ENCODE measurements at places on chromosomes 4 and X. TPM values are rescaled to one million over a fixed set of nuclear protein-coding genes. Genes with fewer than 3 reads are reported as not detected.

DNA sequence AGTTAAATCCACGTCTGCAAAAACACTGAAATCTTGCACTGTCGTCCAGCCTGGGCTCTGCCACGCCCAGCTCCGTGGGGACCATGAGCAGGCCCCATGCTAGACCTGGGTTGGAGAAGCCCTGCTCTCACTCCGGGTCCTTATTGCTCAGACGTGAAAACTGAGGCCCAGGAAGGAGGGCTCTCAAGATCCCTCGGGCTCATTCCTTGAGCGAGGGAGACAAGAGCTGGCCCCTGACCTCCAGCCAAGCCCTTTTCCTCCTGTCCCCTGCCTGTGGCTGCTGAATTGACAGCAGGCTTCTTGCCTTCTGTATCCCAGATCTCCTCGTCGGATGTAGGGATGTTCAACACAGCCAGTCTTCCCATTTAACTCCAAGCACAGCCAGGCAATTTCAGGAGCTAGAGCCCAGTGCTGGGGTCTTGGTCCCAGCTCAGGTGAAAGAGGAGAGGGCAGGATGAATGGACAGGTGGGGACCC is 109.5 kb downstream of the CPZ start:
- DNase-seq = no peak

DNA sequence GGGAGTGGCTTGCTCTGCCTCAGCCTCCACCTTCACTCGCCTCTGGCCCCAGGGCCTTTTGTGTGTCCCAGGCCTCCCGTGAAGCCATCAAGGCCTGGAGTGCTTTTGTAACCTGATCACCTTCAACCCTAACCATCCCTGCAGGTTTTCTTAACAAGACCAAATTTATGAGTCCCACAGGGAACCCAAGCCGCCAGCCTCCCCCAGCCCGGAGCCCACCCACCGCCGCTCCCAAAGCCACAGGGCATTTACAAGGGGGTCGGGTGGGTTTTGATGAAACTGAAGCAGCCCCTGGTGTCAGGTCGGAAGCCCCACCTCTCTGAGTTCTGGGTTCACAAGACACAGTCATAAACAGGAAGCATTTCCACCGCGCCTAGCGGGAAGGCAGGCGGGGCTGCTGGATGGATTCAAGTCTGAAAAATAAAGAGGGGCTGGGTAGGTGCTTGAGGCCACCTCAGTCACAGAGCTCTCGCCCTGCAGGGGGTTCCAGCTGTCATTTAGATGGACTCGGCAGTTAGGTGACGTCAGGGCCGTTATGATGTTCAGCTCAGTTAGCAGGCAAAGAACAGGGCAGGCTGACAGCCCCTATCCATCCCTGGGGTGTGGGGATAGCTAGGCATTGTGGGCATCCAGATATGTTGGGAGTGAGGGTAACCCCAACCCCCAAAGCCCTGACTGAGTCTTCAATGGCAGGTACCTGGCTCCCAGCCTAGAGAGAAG is 128.5 kb downstream of the BCOR start:
- DNase-seq = no peak

GRCh38 chr4:57635910-57636309 is 525.7 kb upstream of the IGFBP7 start:
- no peak for DNase-seq

GRCh38 chr4:143381189-143382118 is 44.8 kb downstream of the GAB1 start:
- DNase-seq = peak; percentile 95

DNA sequence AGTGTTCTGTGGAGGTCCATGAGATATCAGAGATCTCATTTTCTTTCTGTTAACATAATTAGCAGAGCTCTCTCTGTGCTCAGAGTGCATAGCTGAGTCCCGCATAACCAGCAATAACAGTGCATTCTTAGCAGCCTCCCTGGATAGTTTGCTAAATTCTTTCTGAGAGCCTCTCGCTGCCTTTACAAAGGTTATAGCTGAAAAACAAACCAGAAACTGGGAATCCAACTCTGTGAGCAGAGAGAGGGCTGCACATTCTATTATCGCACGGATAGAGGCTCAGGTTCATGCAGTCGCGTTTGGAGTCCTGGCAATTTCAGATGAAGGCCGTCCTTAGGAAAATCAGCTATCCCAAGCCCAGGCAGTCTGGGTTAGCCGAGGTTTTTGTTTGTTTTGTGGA is 1.2 kb downstream of the ENPP6 start:
- DNase-seq = no peak

EVC2 gene
- total RNA-seq = 5.7 TPM

FANCB gene
- not detected for total RNA-seq

GC gene
- 30.0 TPM for total RNA-seq

FGG gene
- total RNA-seq = 40.3 TPM

Data from ascending aorta (tissue), 2 donors.